ENCODE measurements at places on chromosomes 7 and 10.

DNA sequence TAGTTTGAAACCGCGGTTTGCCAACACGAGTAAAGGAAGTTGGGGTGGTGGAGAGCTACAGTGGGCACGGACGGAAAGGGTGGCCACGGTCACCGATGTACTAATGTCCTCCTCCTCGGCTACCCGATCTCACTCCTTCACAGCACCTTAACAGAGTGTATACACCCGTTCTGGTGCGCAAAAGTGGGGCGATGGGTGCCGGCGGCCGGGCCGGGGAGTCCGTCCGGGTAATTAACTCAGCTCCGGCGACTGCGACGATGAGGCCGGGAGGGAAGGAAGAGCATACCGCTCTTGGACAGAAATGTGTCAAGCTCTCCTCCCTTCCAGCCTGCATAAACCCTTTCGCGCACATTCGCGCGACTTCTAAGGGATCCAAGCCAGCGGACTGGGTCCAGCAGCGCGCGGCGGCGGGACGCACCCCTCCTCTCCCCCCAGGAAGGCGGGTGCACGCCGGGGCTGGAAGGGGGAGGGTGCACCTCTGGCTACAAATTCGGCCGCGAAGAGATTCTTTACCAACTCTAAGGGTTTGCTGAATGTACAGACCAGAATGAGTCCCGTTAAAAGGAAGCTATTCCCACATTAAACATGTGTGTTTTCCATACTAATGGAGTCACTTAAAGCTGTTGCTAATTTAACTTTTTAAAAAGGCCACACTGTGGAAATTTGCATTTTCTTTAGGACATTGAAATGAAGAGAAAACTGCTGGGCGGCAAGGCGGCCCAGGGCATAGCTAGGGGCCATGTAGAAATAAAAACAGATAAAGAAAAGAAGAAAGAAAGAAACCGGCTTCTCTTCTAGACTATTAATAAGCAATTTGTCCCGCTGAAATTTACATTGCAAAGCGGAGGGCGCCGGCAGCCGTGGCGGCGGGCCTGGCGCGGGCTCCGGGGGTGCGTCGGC is 6.6 kb upstream of the EBF3 start:
- DNase-seq = no peak

- no peak for DNase-seq
Observed at GRCh38 chr7:152362128-152362926, 73.5 kb downstream of the KMT2C start.

- DNase-seq = no peak
Observed at GRCh38 chr7:103651593-103652377, 205.8 kb upstream of the SLC26A5 start.

- no peak for DNase-seq
Observed at GRCh38 chr7:12741951-12742575, 54.6 kb downstream of the ARL4A start.

GRCh38 chr7:26356229-26356628 is 64.6 kb downstream of the SNX10 start:
- no peak for DNase-seq

GRCh38 chr10:58980826-58981415 is 195.5 kb upstream of the PHYHIPL start:
- no peak for DNase-seq

DNA sequence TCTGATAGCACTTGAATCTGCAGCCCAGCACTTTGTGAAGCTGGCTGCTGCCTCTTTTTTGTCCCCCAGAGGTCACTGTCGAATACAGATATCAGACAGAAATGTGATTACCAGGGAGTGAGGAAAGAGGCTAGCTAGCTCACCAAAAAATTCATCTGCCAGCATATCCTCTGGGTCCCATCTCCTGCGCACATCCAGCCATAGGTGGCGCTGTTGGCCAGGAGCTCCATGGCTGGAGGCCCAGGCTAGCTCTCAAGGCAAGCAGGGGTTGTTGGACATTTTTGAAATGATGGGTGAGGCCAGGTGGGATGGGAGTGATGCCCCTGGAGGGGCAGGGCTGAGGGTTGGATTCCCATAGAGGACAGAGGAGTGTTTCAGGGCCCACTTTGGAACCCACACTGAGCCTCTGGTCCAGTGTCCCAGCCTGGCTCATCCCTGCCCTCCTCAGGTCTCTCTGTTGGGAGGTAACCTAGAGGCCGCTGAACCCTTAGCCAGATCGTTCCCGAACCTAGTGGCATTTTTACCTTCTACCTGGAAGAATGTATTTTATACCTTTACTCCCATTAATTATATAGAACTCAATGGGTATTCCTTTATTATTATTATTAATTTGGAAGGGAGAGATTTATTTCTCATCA is 14.8 kb downstream of the DPCD start:
- peak; percentile 12 for DNase-seq

DNA sequence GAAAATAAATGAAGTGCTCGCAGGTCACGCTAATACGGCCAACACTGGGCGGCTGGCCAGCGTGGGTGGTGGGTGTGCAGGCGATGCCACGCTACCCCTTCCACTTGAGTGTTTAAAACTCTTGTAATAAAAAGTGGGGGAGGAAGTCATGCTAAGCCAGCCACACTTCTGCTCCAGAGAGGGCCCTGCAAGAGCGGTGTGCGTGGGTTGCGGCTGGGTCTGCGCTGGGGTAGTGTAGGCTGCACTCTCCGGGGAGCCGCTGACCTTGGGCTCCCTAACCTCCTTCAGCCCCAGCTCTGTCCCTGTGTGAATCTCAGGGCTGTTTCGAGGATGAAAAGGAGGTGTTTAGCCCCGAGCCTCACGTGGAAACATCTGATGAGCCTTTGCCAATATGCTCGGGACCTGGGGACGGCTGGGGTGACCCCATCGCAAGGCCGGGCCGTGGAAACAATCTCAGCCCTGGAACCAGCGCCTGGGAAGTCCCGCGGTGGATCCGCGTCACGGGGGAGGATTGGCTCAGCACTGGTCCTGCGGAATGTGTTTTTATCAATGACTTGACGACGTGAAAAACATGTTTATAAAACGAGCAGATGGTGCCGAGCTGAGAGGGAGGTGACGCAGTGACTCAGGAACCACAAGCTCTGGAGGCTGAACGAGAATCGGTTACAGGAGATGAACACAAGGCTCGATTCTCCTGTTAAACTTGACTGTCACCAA is 278.5 kb downstream of the DNAJB6 start:
- no peak for DNase-seq

DNA sequence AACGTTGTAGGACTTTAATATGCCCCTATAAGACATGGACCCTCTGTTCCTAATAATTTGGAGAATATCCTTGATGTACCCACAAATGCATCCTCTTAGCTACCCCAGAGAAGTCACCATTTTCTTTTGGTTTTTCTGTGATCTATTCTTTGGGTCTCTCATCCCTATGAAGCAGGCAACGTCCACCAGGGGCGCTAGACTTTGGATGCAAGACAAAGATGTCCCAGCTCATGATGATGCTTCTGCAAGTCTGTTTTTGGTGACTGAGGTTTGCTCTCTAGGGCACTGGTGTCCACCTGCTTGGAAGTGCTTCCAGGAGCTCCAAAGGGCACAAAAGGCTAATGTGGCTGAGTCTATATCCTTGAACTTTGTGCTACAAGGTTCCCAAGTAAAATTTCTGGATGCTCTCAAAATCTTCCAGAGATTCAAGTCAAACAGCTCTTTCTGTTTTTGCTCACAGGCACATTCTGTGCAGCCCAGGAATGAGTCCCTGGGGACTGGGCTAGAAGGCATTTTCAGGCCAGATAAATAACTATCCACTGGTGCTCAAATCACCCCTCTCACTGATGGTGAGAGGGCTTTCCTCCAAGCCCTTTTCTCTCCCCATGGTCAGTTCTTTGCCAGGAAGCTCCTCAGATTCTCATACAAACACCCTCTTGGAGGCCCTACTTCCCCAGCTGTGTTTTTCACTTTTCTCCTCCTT is 166.4 kb downstream of the C7orf25 start:
- DNase-seq = no peak

DNA sequence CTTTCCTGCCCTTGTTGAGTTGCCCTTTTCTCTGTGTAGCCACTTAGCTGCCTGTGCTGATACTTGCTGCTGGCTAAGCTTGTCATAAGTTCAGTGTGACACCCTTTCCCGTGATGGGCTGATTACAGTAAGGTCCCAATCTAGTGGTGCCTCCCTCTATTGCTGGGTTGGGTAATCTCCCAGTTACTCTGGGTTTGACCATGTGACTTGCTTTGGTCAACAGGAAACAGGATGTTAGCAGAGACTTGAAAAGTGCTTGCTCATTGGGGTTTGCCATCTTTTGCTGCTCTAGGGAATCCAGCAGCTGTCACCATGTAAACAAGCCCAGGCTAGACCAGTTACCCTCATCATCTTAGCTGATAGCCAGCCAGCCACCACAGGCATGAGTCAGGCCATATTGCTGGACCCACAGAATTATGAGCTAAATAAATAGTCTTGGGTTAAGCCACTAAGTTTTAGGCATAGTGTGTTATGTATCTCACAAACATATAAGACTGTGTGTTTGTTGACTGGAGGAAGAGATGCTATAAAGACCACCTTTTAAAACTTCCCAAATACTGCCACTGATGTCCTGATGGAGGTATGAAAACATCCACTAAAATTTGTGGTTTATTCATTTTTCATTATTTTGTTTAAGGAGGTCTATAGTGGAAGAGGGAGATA is 4.0 kb upstream of the LEP start:
- no peak for DNase-seq

DNA sequence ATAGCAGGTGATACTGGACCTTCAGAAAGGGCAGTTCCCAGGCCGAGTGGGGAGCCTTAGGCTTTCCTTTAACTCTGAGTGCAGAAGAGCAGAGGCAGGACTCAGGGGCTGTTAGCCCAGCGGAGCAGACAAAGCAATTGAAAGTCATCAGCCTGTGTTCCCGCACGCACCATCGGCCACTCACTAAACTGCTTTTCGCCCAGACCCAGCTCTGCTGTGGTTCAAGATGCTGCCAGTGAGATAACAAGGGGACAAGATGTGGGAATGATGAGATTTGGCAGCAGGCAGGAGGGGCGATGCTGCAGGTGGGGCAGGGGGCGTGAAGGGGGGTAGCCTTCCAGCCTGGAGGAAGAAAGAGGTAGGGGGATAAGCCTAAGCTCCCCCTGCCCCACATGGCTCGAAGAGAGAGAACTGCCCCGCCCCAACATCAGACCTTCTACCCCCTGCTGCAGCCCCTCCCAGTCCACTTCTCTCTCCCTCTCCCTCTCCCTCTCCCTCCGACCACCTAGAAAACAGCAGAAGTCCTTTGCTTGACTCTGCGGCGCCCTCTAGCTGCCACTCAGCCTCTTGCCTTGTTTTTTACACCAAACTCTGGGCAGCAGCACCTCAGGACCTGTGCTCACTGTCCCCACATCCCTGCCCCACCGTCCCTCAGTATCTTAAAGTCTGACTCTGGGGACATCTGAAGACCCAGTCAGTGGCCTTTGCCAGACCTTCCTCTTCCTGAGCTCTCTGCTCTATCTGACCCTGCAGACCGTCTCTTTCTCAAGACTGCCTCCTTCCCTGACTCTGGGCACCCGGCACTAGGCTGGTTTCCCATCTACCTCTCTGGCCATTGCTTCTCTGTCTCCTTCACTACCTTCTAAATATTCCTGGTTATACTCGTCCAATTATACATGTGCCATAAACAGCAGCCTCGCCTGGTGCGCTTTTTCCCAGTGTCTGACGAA is 110.5 kb downstream of the C10orf105 start:
- no peak for DNase-seq

GRCh38 chr10:80737209-80737608 is 199.5 kb downstream of the SH2D4B start:
- DNase-seq = no peak

DNA sequence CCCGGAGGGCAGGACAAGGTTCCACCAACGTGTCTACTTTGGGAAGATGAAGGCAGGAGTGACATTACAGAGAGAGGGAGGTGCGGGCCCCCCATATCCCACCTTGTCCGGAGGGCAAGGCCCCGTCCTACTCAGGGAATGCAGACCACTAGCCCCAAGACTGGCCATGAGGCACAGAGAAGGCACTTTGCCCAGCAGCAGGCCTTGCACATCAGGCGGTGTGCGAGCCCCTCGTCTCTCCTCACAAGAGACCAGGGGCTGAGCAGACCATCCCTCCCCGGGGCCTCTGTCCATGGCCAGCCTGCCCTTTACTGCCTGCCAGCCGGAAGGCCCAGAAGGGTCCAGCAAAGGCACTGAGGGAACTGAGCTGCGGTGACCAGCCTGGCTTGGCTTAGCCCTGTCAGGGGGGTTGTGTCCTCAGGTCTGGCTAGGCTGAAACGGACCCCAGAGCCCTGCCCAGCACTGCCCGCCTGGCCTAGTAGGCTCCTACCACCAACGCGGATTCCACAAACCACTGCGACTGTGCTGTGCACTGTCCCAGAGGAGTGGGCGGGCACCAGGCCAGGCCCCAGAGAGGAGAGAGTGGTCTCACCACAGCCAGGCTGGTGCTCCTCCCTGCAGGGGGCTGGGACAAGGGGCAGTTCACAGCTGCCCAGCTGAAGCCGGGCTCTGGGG is 16.7 kb downstream of the CAMK2B start:
- DNase-seq = no peak

- DNase-seq = no peak
Observed at GRCh38 chr7:67597161-67597560, 600.5 kb downstream of the TYW1 start.

DNA sequence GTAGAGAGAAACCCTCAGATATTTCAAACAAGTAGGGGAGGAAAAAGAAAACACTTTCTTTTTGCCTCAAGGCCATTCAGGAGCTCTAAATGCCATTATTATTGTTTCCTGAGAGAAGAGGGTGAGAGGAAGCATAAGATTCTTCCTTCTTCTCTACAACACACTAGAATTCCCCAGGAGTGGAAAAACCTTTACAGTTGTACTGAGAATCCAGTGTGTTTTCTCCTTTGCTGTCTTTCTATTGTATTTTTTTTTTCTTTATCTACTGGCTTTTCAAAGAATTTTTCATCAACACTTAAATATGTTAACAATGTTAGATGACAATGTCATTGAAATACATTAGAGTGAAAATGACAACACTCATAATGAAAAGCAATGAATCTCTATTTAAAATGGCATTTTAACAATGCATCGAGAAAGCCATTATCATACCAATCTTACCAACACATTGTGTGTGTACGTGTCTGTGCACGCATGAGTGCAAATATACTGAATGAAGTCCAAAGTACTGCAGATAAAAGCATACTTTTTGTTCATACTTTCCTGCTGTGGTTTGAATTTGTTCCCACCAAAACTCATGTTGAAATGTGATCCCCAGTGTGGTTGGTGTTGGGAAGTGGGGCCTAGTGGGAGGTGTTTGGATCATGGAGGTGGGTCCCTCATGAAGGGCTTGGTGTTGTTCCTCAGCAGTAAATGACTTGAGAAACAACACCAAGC is 24.2 kb upstream of the MACC1 start:
- no peak for DNase-seq

- DNase-seq = no peak
Observed at GRCh38 chr10:126153711-126154628, 234.3 kb downstream of the ADAM12 start.

DNA sequence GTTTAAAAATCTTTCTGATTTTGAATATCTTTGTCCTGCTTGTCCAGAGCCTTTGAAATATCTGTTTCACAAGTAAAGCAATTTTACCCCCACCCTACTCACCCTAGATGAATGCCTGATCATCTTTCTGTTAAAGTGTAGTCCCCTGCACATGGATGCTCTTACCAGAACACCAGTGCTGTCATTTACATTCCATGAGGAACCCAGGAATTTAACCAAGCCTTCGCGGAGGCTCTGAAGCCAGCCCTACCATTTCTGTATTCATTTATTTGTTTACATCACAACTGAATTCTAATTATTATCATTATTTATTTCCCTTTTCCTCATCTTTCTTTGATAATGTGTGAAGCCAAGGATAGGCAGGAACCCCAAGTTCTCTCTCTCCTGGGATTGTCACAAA is 167.8 kb upstream of the MYO3A start:
- no peak for DNase-seq

GRCh38 chr7:69814421-69814962 is 216.2 kb downstream of the AUTS2 start:
- peak; percentile 65 for DNase-seq

Data from amygdala (tissue), 56 donors.